AG09309 (cell line): ENCODE measurements at places on chromosomes 4 and X.

- DNase-seq = no peak
These were observed 123.5 kb upstream of the EMCN start for GRCh38 chr4:100641336-100641735.

DNA sequence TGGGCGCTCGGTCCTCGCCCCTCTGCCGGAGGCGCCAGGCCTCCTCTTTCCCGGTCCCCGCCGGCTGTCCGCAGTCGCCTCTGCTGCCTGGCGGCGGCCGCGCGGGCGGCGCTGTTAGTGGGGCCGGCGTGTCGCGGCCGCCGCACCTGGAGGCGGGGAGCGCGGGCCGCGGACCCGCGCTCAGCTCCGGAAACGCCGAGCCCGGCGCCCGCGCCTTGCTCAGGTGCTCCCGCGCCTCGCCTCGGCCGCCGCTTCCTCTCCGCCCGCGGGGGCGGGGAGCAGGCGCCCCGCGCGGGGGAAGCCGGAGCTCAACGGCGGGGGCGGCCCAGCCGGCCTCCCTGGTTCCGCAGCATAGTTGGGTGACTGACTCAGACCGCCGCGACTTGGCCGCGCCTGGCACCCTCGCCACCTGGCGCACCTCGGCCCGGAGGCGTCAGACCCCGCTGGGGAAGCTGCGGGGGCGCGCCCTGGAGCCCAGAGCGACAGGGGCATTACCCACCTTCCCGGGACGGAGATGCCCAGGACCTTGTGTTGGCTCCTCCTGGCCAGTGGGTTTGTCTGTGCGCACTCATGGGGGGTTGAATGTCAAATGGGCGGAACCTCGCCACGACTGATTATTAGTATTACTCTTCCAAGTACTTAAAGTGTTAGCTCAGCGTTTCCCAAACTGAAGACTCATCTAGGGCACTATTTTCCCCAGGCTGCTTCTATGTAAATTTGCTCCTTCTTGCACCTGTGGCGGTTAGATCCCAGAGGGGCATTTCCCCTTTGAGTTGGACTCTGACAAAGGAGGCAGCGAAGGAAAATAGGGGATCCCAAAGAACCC lies at the start of gene ARAP2:
Gene ARAP2, minus strand, starts transcription at position 258 of the 826 bp plus-strand sequence. CDS start 15,028 bp downstream, outside the sequence.
- DNase-seq = no peak

DNA sequence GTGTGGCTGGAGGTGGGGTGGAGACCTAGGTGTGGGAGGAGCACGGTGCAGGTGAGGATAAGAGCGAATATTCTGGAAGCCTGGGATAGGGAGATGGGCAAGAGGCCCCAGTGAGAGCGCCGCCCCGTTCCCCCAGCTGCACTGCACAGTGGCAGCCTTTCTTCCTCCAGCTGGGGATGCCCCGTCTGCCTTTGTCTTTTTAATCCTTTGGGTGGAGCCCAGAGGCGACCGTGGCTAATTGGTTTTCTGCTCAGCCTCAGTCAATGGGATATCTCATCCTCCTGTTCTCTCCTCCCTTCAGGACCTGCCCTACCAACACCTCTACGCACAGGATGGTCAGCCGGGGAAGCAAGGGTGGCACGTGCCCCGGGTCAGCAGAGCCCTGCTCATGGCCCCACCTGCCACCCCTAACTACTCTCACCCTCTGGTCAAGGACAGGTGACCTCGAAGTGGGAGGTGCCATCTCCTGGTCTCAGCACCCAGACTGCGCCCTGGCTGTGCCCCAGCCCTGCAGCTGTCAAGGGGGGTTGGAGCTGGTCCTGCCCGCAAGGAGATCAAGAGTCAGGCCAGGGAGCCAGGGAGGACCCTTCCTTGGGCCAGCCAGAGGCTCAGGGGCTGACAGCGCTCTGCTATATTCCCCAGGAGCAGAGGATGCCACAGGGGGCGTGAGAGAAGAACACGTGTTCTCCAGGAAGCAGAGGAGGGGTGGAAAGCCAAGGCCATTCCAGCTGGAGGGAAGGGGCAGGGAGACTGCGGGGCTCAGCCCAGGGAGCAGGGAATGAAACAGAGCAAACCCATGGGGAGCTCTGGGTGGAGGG lies 64.0 kb downstream of the ADRA2C start:
- no peak for DNase-seq

GRCh38 chr4:121073004-121073435 lies 685 bp upstream of the NDNF start:
- no peak for DNase-seq

DNA sequence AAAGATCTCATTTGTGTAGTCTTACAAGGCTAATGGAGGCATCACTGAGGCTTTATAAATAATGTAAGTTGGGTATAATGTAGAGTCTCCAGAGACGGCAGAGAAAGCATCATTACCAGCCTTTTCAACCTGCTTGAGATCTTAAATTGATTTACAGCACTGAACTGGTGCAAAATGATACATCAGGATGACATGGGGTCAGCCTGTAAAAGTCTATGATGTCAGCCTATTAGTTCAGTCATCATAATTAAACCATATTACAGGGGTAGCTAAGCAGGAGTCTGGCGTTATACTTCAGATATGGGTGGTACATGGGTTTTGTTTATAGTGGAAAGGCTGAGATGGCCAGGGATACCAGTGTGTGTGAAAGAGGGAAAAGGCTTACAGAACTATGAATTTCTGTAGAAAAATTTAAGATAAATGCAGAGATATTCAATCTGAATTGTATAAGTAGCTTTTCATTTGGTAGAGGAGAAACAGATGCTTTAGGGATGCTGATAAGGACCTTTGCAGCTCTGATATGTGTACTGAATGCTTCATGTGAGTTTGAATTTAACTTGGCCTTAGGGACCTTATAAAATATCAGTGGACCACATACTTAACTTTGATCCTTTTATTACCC lies 2.7 kb downstream of the SMAD1 start:
- no peak for DNase-seq

GRCh38 chrX:108537005-108537404 lies 97.4 kb downstream of the COL4A5 start:
- no peak for DNase-seq
